ENCODE measurements at places on chromosomes 2 and 18.

- no peak for DNase-seq
Measured at GRCh38 chr18:55422456-55423180, 165.4 kb downstream of the TCF4 start.

DNA sequence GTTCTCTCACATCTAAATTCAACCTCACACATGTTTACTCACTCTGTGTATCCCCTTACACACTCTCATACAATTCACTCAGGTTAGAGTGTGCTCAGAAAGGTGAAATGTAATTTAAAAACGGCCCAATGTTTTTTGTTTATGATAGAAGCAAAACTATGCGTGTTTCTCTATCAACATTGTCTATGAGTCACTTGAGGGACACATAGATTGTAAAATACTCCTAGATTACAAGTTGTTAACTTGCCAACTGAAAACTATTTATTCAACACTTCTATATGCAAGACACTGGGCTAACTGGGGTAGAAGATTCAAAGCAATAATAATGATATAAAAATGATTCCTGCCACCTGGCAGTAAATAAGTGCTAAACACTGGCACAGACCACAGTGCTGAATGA is 24.6 kb downstream of the CCDC195 start:
- DNase-seq: no peak

- DNase-seq: no peak
Measured at GRCh38 chr2:187034434-187034833, 185.5 kb upstream of the ZSWIM2 start.

DNA sequence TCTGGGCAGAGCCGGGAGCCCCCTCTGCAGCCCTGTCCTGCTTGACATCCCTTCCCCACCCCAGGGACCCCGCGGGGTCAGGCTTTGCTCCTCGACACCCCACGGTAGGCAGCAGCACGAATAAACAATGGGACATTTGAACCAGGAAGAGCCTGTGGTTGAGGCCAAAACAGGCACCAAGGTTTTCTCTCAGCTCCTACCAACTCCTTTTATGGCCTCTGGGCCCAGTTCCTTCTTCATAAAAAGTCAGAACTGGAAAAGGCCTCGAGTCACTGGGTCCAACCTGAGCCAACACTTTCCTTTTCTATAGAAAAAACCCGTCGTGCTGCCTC is 20.6 kb downstream of the TEX44 start:
- DNase-seq: no peak

DNA sequence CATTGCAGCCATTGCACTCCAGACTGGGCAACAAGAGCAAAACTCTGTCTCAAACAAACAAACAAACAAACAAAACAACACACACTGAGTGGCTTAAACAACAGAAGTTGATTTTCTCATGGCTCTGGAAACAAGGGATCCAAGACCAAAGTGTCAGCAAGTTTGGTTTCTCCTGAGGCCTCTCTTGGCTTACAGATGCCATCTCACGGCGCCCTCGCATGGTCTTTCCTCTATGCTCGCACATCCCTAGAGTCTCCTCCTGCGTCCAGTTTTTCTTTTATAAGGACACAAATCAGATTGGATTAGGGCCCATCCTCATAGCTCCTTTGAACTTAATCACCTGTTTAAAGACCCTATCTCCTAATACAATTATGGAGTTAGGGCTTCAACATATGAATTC is 133.4 kb upstream of the LRRTM1 start:
- DNase-seq: no peak

DNA sequence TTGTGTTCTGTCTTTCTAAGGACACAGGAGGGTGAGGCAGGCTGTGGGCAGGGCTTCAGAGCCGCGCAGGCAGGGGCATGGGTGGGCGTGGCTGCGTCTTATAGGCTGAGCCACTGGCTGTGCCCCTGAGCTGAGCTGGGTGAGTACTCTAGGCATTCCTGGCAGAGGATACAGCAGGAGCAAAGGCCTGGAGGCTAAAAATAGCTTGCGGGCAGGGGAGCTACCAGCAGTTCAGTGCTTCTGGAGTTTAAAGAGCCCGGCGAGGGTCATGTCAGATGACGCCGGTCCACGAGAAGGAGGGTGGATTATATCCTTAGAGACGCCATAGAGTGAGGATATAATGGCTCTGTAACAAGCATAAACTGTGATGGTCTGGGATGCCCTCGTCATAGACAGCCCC is 31.5 kb upstream of the PDIA6 start:
- DNase-seq: no peak

DNA sequence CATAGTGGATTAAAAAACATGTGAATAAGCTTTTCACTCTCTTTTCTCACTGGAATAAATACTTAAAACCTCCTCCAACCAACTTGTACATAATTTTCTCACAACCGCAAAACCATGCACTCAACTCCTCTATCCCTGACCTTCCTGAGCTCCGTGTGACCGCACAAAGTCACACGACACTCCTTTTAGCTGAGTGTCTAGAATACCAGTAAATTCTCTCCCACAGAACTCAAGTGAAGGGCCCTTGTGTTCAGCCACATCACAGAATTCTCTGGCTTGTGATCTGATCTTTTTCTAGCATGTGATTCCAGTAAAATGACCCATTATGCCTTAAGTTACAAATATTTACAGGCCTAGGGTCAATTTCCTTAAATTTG is 91.2 kb upstream of the ARL4C start:
- no peak for DNase-seq

GRCh38 chr2:17416884-17417391 is 101.3 kb downstream of the RAD51AP2 start:
- DNase-seq: no peak

- DNase-seq: no peak
Measured at GRCh38 chr2:224944707-224945547, 97.3 kb downstream of the DOCK10 start.

GRCh38 chr2:190407246-190407661 is 901 bp upstream of the MFSD6 start:
- DNase-seq: peak; percentile 24

DNA sequence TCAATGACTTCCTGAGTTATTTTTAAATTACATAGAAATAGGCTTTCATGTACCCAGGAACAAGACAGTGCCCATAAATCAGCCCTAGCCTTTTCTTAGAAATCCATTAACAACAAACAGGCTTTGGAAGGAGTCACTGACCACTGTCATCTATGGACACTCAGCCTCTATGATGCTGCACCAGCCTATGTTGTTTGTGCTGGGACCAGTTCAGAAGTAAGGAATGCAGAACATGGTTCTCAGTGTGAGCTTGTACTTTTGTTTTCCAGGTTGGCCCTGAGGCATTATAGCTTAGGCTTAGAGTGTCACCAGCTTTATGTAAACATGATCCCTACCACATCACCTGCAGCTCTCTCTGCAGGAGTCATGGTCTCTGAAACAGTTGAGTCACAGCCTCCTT is 335.7 kb upstream of the CDH7 start:
- DNase-seq: no peak

GRCh38 chr2:218332920-218333645 is 23.6 kb upstream of the CATIP start:
- DNase-seq: no peak

GRCh38 chr2:67485431-67485830 is 88.3 kb downstream of the ETAA1 start:
- no peak for DNase-seq

DNA sequence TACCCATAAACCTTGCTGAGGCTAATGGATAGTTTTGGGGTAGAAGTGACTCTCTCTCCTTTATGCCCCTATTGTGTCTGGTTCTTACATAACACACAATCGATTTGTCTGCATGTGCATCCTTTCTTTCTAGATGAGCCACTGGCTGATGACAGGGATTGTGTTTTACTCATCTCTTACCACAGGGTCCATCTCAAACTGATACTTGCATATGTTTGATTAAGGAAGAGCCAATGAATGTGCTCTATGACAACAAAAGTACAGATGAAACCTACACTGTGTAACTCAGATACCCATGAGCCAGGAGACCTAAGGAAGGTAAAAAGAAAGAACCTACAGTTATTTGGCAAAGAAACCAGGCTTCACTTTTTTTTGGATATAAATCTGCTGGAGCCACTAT is 13.2 kb upstream of the BZW1 start:
- DNase-seq: no peak

- no peak for DNase-seq
Measured at GRCh38 chr2:179764710-179765109, 96.7 kb downstream of the ZNF385B start.

GRCh38 chr2:39210846-39211245 is 32.9 kb downstream of the CDKL4 start:
- no peak for DNase-seq

DNA sequence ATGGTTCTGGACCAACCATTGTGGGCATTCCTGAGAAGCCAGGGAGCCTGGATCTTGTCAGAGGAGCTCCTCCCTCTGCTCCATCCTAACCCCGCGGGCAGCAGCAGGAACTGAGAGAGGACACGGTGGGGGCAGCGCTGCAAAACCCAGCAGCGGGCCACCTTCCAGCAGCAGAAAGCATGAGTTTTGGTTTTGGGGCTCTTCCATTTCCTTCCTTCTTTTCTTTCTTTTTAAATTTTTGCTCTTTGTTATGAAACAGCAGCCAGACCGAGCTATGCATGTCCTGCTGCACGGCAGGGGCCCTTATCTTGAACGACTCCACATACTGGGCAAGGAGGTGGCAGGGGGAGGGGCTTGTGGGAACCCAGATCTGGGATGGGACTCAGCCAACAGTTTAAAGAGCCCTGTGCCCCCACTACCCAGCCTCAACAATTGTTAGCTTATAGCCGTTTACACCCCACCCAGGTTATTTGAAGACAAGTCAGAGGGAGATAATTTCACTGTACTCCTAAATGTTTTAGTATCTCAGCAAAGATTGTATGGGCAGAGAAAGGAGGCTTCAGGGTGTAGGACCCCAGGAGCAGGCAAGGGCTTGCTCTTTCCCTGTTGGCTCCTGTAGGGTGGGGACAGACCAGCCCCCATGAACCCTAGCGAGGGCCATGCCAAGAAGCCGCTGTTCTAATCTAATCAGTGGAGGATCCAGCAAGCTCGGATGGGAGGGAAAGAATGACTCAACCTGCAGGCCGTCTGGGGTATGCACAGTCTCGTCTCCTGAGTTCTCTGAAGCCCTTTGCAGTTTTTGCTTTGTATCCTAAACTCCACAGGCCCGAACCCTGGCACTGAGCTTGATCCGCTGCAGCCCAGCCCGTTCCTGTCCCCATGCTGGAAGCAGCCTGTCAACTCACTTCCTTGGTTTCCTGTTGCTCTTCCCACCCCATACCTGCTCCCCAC is 75.3 kb downstream of the LRRFIP1 start:
- peak; percentile 53 for DNase-seq

- no peak for DNase-seq
Measured at GRCh38 chr2:989781-990467, 39.3 kb downstream of the SNTG2 start.

GRCh38 chr2:9135822-9136558 is 70.6 kb upstream of the ASAP2 start:
- no peak for DNase-seq

- no peak for DNase-seq
Measured at GRCh38 chr2:241073166-241074064, 28.7 kb downstream of the MTERF4 start.

DNA sequence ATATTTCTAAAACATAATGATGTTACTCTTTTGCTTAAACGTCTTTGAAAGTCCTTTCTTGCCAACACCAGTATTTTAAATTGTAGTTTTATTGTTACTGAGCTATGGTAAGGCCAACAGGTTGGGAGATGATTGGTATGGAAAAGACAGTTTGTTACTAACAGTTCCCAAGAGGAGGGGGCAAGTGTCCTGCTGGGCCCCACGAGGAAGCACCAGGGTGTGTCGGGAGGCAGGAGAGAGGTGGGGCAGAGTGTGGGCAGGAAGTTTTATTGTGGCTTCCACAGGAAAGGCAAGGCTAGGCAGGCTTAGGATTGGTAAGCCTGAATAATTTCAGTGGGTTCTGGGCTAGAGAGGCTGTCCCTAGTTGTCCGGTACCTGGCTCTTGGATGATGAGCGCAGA is 134.3 kb downstream of the SOCS6 start:
- no peak for DNase-seq

DNA sequence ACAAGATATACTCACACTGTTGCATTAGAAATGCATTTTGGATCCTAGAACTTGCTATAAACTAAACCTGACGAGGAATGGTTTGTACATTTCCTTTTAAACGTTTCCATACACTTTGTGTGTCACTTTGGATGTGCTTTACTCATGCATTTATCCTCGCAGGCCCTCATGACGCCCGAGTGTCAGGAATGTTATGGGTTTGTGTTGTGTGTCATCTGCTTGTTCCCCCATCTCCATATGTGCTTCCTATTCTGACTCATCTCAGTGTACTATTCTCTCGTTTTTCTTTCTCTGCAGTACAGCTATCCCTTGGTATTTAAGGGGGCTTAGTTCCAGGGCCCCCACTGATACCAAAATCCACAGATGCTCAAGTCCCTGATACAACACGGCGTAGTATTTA is 121.5 kb upstream of the RASGRP3 start:
- DNase-seq: no peak

- DNase-seq: no peak
Measured at GRCh38 chr2:201111096-201111495, 4.9 kb upstream of the CFLAR start.

- DNase-seq: no peak
Measured at GRCh38 chr2:80113399-80113798, 191.2 kb downstream of the LRRTM1 start.

DNA sequence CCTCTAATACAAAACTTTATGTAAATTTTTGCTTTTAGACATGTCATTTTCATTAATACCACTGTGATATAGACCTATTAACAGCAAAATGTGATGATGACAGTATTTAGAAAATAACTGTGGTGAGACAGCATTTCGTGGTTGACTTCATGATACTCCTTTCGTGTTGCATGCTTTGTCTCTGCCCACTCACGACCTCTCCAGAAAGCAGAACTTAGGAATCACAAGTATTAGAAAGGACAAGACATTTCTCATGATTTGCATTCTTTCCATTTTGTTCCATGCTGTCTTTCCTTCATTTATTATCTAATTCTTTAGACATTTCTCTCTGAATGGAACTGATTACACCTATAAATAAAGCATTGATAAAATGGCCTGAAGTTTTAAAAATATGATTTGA is 85.2 kb upstream of the POU3F3 start:
- DNase-seq: no peak

GRCh38 chr2:20737505-20737904 is 70.6 kb downstream of the GDF7 start:
- DNase-seq: no peak

- no peak for DNase-seq
Measured at GRCh38 chr2:8322634-8323033, 359.2 kb upstream of the ID2 start.

GRCh38 chr2:101223814-101224231 is 28.9 kb upstream of the CNOT11 start:
- peak; percentile 55 for DNase-seq

DNA sequence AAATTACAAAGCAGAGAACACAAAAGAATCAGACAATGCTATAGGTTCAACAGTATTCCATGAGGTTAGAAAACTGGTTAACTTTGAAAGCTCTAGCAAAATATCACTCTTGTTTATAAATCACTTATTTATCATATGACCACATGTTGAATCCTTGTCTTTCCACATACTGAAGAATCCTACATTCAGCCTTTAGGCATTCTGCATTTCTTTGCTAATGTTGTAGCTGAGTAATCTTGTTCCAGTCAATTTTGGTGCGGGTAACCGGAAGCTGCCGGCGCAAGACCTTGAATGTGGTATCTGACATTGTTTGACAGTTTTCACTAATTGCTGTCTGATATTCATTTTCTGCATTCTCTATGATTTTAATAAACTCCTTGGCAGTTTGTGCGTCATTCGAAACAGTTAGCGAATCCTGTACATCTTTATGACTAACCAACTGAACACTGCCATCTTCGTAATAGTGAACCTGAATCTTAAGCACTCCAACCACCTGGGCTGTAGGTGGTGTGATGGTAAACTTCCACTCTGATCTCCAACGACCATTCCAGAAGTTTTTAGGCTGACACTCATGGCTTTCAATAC is 154.1 kb downstream of the BAZ2B start:
- DNase-seq: no peak

GRCh38 chr2:32663864-32664263 is 36.0 kb downstream of the TTC27 start:
- no peak for DNase-seq
